ENCODE measurements at places on chromosomes 3 and 15.

- DNase-seq = peak; percentile 66
Measured at GRCh38 chr15:79185199-79185598, 94.6 kb upstream of the RASGRF1 start.

GRCh38 chr3:35383719-35384555 lies 255.4 kb upstream of the ARPP21 start:
- no peak for DNase-seq

- no peak for DNase-seq
Measured at GRCh38 chr3:126947429-126947828, 35.5 kb upstream of the PLXNA1 start.

GRCh38 chr3:119891944-119892721 lies 110.2 kb downstream of the NR1I2 start:
- DNase-seq = no peak

DNA sequence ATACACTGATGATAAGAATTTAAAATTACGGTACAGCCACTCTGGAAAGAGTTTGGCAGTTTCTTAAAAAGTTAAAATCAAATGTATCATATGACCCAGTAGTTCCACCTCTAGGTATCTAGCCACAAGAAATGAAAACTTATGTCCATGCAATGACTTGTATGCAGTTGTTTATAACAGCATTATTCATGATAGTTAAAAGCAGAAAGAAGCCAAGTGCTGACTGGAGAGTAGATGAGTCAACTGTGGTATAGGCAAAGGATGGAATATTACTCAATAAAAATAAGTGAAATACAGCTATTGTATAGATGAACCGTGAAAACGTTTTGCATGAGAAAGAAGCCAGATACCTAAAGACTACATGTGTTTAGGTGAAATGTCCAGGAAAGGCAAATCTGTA lies 14.8 kb downstream of the GPR87 start:
- DNase-seq = no peak

DNA sequence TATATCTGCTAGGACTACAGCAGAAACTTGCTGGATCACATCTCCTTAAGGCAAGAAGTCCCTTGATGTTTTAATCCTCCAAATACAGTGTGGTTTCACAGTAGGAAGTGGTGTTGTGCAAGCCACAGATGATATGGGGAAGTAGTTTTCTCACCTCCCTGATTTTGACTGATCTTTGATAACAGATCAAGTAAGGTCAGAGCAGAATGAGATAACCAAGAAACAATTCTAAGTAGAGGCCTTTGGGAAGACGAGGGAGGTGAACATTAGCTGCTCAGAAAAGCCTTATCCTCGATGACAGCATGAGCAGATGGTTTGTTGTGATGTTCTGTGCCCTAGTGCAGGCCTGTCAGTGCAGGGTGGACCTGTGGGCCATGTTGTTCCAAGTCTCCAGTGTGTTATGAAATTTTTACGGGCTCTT lies 61.3 kb downstream of the RIOX2 start:
- DNase-seq = no peak

DNA sequence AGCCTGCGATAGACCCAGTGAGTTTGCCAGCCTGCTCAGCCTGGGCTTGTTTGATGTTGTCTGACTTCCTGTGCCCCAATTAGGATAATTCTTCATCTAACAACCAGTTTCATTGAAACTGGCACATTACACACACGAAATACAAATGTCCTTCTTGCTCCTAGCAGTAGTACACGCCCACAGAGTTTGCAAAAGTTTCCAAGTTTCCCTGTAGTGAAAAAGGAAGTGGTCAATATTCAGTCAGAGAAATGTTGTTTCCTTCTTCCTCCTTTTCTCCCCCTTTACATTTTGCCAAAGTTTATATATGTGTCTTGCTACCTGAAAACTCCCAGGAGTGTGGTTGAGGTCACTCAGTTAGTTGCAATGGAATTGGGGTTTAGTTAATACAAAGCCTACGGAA lies 58.4 kb upstream of the LRTM1 start:
- DNase-seq = peak; percentile 6

DNA sequence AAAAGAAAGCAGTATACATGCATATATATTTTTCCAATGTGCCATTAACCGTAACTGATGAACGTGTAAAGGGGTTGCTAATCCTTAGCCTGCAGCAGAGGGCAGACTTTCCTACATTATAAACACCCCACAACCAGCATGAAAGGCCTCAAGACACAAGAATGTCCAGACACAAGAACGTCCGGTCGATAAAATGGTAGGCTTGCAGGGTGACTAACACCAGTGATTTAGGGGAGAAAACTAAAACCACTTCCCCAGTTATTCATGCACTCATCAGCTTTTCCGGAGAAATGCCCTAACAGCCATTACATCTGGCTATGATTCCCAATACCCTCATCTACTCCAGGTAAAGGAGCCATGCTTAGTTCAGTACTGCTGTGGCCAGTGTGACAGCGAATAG lies 57.4 kb downstream of the LRTM1 start:
- peak; percentile 86 for DNase-seq

Data from islet precursor cell (in vitro differentiated cells).